ENCODE measurements at places on chromosomes 2 and 18.

- DNase-seq, result no peak
Observed at GRCh38 chr2:19894134-19894792, 7.5 kb downstream of the TTC32 start.

DNA sequence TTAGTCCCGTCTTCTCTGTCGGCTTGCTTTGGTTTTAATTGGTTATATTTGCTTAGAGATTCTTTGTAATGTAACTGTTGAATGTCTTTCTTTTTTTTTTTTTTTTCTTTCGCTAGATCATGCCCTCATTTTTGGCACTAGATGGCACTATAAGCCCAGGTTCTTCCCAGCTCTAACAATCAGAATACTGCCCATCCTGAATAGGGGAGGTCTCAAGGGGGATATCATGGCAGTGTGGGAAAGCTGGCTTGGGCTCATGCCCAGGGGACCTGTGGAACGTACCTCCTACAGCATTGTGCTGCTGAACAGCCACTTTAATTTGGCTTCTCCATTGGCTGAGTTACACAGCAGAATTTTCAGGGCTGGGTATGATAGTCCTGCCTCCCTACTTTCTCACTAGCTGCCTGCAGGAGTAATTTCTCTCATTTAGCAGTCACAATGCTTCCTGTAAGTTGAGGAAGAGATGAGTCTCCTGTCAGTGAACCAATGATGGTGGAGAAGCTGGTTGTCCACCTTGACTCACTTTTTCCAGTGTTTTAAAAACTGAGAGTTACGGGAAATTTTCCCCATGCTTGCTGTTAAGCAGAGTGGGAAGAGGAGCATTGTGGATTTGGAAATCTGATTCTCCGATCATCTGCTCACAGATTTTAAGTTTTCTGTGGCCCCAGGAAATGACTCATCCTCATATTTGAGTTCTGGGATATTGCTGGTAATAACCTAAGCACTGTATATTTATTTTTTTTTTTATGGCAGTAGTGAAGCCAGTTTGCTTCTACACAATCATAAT lies 47.2 kb downstream of the RAD51AP2 start:
- no peak for DNase-seq

DNA sequence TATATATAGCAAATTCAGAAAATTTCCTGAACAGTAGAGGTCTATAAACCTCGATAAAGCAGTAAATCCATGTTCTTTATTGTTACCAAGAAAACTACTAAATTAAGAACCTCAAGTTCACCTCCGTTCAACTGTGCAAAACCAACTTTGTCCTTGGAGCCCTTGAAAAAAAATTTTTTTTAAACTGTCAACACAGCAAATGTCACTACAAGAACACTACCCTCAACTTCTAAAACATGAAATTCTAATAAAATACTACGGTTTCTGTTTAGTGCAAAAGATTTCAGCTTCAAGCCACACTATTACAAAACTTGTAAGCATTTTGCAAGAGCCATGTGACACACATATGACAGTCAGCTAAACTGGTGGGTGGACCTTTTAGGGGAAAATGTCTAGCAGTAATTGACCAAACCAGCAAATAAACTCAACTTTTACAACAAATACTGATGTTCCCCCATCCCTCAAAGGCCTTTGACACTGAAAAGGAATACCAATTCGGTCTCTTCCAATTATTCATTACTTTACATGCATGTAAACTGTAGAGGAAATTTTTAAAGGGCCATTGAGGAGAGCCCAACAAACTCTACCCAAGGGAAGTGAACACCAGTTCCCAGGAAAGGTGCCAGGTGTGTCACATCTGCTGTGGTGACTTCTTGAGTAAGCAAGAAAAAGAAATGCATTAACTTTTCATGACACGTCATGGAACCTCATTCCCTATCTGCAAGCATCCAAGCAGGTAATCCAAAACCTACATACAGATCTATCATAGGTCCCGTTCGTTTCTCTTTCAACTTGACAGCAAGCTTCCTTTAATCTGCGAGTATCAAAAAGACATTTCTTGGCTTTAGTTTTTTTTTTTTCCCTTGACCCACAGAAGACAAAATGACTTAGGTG lies 1.4 kb downstream of the RAB1A start:
- DNase-seq, result no peak

GRCh38 chr18:58113337-58113736 lies 69.3 kb downstream of the NEDD4L start:
- DNase-seq, result no peak

DNA sequence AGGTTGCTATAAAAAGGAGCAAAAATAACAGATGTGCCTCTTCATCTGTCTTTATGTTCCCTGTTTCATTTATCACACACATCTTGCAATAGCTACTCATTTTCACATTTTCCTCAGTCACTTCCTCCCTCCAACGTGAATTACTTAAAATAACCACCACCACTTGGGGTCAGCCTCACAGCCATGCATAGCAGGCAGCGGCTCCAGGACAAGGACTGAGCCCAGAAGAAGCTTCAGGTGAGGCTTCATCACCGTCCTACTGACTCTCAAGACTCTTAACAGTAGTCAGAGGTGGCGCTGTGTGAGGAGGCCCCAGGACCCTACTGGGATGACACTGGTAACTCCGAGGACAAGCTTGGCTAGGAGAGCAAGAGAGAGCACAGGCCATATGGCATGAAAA lies 15.5 kb upstream of the ST8SIA5 start:
- DNase-seq, result no peak

- DNase-seq, result peak; percentile 52
Observed at GRCh38 chr18:3995476-3996102, 459.5 kb downstream of the DLGAP1 start.

DNA sequence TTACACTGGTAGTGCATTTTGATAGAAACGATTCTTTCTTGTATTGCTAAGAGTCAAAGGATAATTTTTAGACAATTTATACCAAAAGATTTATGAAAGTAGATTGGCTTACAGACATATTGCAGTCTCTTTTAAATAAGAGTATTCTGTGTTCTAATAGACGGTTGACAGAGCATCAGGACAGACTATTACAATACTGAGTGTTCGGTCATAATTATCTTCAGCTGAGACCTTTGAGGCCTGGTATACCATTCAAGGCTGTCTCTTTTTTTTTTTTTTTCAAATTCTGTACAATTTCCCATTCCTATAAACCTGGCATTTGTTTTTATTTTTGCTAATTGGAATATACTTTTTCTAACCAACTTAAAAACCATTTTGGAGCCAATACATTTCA lies 140.6 kb upstream of the NOSTRIN start:
- DNase-seq, result no peak

All from activated T-helper 1 cell treated with anti-CD3 and anti-CD28 coated beads, Interleukin-12 subunit alpha, Interleukin-12 subunit beta, Interleukin-2, Interleukin-4 antibody, amounts not matched to agents 30 ng/mL and 10 ng/mL and 1 ng/mL, durations not matched to agents 14 hours and 24 hours and 36 hours (primary cell).